ENCODE measurements at places on chromosomes 1 and 21. TPM values are rescaled to one million over a fixed set of nuclear protein-coding genes. Genes with fewer than 3 reads are reported as not detected.

The ASCL5 gene
- not detected for total RNA-seq

The NPHS2 gene
- not detected for total RNA-seq

The ASB17 gene
- not detected for total RNA-seq

The PRRX1 gene
- 108 TPM for total RNA-seq

The HMCN1 gene
- total RNA-seq = 10.6 TPM

The PTPN7 gene
- 7.9 TPM for total RNA-seq

The DCST1 gene
- total RNA-seq = not detected

The TMPRSS2 gene
- 19.9 TPM for total RNA-seq

The NHLH1 gene
- not detected for total RNA-seq

The ANKRD65 gene
- total RNA-seq = 3.2 TPM

The FAM78B gene
- total RNA-seq = 4.4 TPM

The CRYBG2 gene
- 67.0 TPM for total RNA-seq

The AMY1A gene
- total RNA-seq = not detected

The SPATA21 gene
- not detected for total RNA-seq

The LCE3D gene
- 57.5 TPM for total RNA-seq

The TMEM240 gene
- 3.9 TPM for total RNA-seq

The OR2T11 gene
- not detected for total RNA-seq

The KCNJ15 gene
- 12.3 TPM for total RNA-seq

The ZBTB8B gene
- not detected for total RNA-seq

The CD48 gene
- 4.7 TPM for total RNA-seq

The ERVH48-1 gene
- total RNA-seq = not detected

The UQCRH gene
- total RNA-seq = 175 TPM

The GBP2 gene
- total RNA-seq = 59.4 TPM

The SESN2 gene
- total RNA-seq = 14.7 TPM

The FLG gene
- 1.5 TPM for total RNA-seq

The S100A10 gene
- 176 TPM for total RNA-seq

The FCRL1 gene
- total RNA-seq = 0.49 TPM

The HPCAL4 gene
- total RNA-seq = 0.49 TPM

The RHD gene
- not detected for total RNA-seq

The GUCA2B gene
- not detected for total RNA-seq

The LIPI gene
- not detected for total RNA-seq

The PGLYRP3 gene
- total RNA-seq = 28.7 TPM

The CR1L gene
- total RNA-seq = not detected

The AIRE gene
- 0.25 TPM for total RNA-seq

The S100A7 gene
- 36.6 TPM for total RNA-seq

The MYBPHL gene
- total RNA-seq = not detected

The FLG2 gene
- not detected for total RNA-seq

The MAP3K21 gene
- total RNA-seq = 6.9 TPM
